Activated naive CD4-positive, alpha-beta T cell treated with anti-CD3 and anti-CD28 coated beads for 36 hours (primary cell): ENCODE measurements at places on chromosomes 1 and 21.

DNA sequence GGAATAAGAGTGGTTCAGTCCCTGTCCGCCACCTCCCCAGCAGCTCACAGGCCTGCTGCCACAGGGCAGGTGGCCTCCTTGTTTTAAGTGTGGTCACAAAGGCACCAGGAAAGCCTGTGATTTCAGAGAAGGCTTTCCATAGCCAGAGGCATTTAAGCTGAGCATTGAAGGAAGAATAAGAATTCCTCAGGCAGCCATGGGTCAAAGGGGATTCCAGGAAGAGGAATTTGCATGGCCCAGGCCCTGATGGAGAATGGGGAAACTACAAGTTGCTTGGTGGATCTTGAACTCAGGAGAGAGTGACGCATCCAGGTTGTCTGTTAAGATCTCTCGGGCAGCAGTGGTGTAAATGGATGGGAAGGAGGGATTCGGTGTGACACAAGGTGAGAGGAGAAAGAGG lies 66.7 kb downstream of the KLHDC7A start:
- no peaks in the 10 kb centered on the region for H3K36me3 ChIP-seq
- no peak overlapping the region for H3K4me3 ChIP-seq
- no peak overlapping the region for H3K27ac ChIP-seq
- DNase-seq: no peak
- H3K4me1 ChIP-seq: no peaks in the 10 kb centered on the region

DNA sequence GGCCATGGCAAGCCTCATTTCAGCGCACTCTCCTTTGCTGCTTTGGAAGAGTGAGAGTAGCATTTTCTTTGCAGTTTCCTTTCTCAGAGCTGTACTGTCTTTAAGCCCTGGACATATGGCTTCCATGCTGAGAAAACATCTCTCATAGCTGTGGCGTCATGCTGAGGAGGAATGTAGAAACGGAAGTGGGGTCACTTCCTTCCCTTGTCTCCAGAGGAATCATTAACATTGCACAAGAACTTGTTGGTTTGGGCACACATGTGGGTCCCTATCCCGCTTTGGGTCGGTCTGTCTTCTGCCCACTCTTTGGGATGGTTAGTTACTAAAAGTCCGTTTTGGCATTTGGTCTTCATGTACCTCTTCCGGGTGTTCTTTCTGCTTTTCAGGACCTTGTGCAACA lies 5.6 kb downstream of the MFN2 start:
- no peak overlapping the region for H3K27ac ChIP-seq
- H3K4me1 ChIP-seq: peaks cover 44% of the 10 kb centered on the region
- H3K4me3 ChIP-seq: no peak overlapping the region
- H3K36me3 ChIP-seq: peaks cover 22% of the 10 kb centered on the region
- DNase-seq: no peak

DNA sequence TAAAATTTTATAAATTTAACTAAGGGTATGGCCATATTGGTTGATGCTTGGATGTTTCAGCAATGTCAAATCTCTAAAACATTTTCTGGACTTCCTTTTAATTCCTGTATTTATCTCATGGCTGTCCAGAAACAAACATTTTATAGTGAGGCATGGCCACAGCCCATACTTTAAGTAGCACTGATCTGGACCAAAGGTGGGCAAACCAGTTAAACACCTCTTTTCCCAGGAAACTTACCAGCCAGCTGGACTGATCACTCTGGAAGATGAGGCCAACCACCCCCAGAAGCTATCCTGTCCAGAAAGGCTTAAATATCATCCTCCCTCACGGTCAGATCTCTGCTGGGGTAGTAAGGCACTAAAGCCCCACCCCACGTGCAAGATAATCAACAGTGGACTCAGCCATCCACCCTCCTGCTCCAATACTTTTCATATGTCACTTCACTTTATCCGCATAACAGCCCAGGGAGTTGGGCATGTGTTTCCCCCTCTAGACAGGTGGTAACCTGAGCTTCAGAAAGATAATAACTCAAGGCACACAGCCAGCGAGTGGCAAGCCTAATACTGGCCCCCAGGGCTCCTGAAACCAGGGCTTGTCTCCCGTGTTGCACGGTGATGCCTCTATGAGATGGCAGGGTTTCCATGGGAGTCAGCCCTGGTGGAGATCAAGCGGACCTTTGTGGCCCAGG lies 120.5 kb upstream of the NGF start:
- no peak for DNase-seq
- no peak overlapping the region for H3K27ac ChIP-seq
- H3K4me3 ChIP-seq: no peak overlapping the region
- H3K4me1 ChIP-seq: no peaks in the 10 kb centered on the region
- H3K36me3 ChIP-seq: no peaks in the 10 kb centered on the region

DNA sequence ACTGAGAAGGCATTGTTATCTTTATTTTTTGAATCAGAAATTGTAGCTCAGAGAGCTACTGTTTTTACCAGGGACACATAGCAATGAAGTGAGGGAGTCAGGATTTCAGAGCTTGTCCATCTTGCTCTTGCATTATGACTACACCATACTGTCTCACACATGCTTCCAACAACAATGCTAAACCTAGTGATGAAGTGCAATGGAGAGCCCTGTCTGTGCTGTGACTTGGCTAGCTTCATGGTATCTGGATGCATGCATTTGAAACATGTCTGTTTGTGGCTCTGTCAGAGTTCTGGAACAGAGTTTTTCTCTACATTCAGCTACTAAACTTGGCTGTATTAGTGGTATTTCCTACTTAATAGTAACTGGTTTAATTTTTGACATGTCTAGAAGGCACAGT lies 7.0 kb downstream of the PLPPR4 start:
- no peaks in the 10 kb centered on the region for H3K36me3 ChIP-seq
- no peak for DNase-seq
- H3K27ac ChIP-seq: no peak overlapping the region
- H3K4me3 ChIP-seq: no peak overlapping the region
- no peaks in the 10 kb centered on the region for H3K4me1 ChIP-seq
- peaks cover 7% of the 10 kb centered on the region for H3K27me3 ChIP-seq

DNA sequence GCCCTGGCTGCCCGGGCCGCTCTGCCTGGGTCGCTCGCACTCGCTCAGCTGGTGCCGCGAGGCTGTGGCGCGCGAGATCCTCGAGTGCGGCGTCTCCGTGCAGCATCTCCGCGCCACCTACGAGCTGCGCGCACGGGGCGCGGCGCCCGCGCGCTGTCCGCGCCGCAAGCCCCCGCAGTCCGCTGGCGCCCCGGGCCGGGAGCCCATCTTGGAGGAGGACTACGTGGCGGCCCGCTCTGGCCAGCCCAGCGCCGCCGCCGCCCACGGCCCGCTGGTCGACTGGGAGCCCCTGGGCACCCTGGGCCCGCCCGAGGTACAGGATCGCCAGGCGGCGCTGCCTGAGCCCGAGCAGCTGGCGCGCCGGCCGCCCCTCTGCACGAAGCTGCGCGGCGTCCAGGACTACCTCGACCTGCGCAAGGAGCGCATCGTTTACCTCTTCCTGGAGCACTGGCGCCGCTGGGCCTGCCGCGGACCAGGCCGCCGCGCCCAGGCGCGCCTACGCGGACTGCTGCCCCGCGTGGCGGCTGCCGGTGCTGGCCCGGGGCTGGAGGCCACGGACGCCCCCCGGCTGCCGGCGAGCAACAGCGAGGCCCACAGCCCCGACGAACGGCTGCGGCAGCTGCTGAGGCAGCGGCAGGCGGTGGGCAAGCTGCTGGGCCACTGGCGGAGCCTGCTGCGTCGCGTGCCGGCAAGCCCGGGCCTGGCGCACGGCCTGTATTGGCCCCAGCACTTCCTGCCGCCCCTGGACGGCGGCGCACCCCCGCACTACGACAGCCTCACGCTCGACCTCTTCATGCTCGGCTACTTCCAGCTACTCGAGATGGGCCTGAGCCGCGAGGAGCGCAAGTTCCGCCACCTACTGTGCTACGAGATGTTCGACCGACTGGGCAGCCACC lies 10.9 kb downstream of the TNFRSF25 start:
- no peak overlapping the region for H3K4me3 ChIP-seq
- peaks cover 43% of the 10 kb centered on the region for H3K27me3 ChIP-seq

- H3K27me3 ChIP-seq: peaks cover 5% of the 10 kb centered on the region
- no peak overlapping the region for H3K27ac ChIP-seq
- no peaks in the 10 kb centered on the region for H3K4me1 ChIP-seq
- no peak for DNase-seq
- no peak overlapping the region for H3K4me3 ChIP-seq
- H3K36me3 ChIP-seq: peaks cover 2% of the 10 kb centered on the region
Observed at GRCh38 chr1:63861052-63861691, 87.4 kb downstream of the ROR1 start.

DNA sequence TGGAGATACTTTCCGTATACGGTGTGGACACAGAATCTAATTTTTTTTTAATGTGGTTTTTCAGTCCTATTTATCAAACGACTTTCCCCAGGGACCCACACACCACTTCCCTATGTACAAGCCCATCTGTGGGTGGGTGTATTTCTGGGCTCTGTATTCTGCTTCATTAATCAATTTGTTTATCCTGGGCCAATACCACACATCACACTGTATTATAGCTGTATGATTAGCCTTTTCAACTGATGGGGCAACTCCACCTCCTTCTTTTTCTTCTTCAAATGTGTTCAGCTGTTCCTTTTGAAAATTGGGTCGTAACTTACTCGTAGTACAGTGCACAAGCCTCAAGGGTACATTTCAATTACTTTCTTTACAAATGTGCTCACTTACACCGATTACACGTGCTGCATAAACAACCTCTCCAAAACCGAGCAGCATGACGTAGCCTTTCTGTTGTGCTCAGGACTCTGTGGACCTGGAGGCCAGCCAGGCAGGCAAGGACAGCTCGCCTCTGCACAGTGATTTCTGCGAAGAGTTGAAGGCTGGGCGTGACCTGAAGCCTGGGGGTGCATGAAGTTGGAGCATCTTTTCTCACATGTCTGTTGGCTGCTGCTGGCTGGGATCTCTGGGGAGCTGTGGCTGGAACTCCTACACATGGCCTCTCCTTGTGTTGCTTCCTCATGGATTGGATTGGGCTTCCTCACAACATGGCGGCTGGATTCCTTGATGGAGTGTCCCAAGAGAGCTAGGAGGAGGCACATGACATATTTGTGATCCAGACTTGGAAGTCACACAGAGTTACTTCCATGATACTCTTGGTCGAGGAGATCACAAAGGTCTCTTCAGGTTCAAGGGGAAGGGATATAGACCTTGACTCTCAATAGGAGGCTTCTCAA lies 126.5 kb downstream of the CRYAA start:
- no peak for DNase-seq
- no peaks in the 10 kb centered on the region for H3K27me3 ChIP-seq
- no peak overlapping the region for H3K4me3 ChIP-seq
- no peaks in the 10 kb centered on the region for H3K36me3 ChIP-seq
- H3K27ac ChIP-seq: no peak overlapping the region

GRCh38 chr1:235657747-235658526 lies 8.4 kb upstream of the GNG4 start:
- H3K4me1 ChIP-seq: no peaks in the 10 kb centered on the region
- no peak for DNase-seq
- peaks cover 5% of the 10 kb centered on the region for H3K36me3 ChIP-seq

DNA sequence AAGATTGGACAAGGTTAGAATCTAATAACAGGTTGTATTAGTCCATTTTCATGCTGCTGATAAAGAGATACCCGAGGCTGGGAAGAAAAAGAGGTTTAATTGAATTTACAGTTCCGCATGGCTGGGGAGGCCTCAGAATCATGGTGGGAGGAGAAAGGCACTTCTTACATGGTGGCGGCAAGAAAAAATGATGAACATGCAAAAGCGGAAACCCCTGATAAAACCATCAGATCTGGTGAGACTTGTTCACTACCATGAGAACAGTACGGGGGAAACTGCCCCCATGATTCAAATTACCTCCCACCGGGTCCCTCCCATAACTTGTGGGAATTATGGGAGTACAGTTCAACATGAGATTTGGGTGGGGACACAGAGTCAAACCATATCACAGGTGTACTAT lies 22.9 kb upstream of the TTLL7 start:
- peaks cover 9% of the 10 kb centered on the region for H3K27me3 ChIP-seq
- DNase-seq: no peak
- H3K4me1 ChIP-seq: no peaks in the 10 kb centered on the region
- no peak overlapping the region for H3K4me3 ChIP-seq

- no peaks in the 10 kb centered on the region for H3K4me1 ChIP-seq
- H3K36me3 ChIP-seq: no peaks in the 10 kb centered on the region
- no peak overlapping the region for H3K27ac ChIP-seq
- DNase-seq: no peak
- peaks cover 4% of the 10 kb centered on the region for H3K27me3 ChIP-seq
Observed at GRCh38 chr1:147509786-147510395, 31.4 kb upstream of the BCL9 start.

- peaks cover 3% of the 10 kb centered on the region for H3K4me1 ChIP-seq
- peaks cover 29% of the 10 kb centered on the region for H3K27me3 ChIP-seq
- H3K36me3 ChIP-seq: no peaks in the 10 kb centered on the region
- H3K4me3 ChIP-seq: peak overlapping the region; percentile 53
Observed at GRCh38 chr1:65525266-65526048, 105.0 kb downstream of the LEPR start.

DNA sequence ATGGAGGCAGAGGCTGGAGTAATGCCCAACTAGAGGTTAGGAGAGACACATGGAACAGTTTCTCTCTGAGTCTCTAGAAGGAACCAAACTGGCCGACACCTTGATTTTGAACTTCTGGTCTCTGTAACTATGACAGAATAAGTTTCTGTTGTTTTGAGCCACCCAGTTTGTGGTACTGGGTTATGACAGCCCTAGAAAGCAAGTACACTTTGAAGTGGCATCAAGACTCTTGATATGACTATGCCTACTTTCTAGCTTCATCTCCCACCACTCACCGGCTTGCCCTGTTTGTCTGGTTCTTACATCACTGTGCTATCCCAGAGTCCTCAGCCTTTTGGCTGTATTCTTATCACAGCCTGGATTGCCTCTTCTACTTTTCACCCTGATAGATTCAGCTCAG lies 230.3 kb upstream of the USP24 start:
- DNase-seq: peak; percentile 47
- H3K36me3 ChIP-seq: no peaks in the 10 kb centered on the region
- no peak overlapping the region for H3K4me3 ChIP-seq
- no peaks in the 10 kb centered on the region for H3K4me1 ChIP-seq
- no peak overlapping the region for H3K27ac ChIP-seq
- peaks cover 17% of the 10 kb centered on the region for H3K27me3 ChIP-seq

DNA sequence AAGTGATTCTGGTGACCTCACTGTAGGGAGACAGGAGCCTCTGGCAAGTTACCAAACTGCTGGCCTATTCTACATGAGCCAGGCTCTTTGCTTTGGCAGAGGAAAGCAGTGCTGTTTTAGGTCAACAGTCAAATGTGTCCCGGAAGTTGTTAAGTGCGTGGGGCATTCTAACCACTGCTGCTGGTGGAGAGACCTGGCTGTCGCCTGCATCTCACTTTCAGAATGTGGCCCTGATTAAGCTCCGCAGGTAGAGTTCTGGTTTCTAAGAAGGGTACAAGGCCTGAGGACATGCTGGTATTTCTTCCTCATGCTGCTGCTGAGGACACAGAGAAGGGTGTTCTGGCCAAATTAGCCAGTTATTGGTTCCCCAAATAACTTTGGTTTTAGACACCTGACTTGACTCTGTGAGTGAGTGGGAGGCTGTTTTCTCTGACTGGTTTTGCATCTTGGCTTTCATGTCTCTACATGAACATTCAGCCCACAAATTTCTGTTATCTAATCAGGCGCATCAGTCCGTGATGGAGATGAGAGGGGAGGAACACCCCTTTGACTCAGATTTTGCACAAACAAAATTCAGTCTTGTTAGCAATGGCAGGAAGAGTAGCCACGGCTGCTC lies 120.8 kb downstream of the LMO4 start:
- H3K27ac ChIP-seq: no peak overlapping the region
- peaks cover 5% of the 10 kb centered on the region for H3K4me1 ChIP-seq
- H3K27me3 ChIP-seq: no peaks in the 10 kb centered on the region
- H3K4me3 ChIP-seq: no peak overlapping the region
